ENCODE measurements at places on chromosomes 7 and 10. TPM values are rescaled to one million over a fixed set of nuclear protein-coding genes. Genes with fewer than 3 reads are reported as not detected.

DNA sequence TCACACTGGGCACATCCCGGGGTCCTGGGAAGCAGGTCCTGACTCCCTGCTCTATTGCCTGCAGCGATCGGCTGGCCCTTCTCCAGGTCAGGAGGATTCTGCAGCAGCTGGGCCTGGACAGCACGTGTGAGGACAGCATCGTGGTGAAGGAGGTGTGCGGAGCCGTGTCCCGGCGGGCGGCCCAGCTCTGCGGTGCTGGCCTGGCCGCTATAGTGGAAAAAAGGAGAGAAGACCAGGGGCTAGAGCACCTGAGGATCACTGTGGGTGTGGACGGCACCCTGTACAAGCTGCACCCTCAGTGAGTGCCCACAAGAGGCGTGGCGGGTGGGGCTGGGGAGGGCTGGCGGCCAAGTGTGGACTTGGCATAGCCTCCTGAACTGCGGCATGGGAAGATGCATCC lies 12.8 kb upstream of the HK1 start:
- no peak for DNase-seq

GRCh38 chr7:120583899-120584586 lies 273.9 kb downstream of the TSPAN12 start:
- no peak for DNase-seq

- no peak for DNase-seq
These were observed 16.2 kb upstream of the GIMAP8 start for GRCh38 chr7:150434240-150434639.

GRCh38 chr10:843703-844102 lies 87.8 kb downstream of the LARP4B start:
- no peak for DNase-seq

- DNase-seq, result no peak
These were observed 9.5 kb downstream of the CALML3 start for GRCh38 chr10:5534051-5534821.

DNA sequence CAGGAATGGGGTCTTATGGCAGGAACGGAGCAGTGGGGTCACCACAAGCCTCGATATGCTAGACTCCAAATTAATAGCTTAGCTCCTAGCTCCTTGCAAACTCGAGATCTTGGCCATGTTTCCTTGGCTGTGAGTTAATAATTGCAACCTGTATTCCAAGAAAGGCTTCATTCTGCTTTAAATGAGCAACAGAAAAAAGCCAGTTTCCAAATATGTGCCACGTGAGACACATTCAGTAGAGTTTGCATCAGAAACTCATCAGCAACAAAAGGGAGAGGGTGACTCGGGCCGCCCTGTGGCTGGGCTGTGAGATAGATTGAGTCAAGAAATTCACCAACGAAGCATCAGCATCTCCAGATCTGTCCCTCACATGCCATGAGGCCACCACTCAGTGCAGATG lies 112.0 kb downstream of the NPTX2 start:
- no peak for DNase-seq

GRCh38 chr10:29033311-29033940 lies 255.4 kb upstream of the LYZL1 start:
- no peak for DNase-seq

DNA sequence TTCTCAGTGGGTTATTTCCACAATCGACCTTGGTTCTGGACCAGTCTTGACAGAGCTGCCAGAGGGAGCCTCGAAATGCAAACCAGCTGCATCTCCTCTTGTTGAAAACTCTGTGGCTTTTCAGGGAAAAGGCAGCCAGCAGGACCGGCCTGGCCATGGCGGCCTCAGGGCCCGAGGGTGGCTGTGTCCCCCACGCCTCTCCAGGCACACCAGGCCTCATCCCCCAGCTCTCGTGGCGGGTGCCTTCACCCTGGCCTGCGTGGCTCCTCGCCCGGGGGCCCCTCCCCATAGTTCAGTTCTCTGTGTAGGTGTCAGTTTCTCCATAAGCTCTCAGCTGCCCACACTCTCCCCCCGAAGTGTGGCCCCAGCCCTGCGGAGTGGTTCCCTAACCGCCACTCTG lies 63.5 kb downstream of the MGMT start:
- no peak for DNase-seq

DNA sequence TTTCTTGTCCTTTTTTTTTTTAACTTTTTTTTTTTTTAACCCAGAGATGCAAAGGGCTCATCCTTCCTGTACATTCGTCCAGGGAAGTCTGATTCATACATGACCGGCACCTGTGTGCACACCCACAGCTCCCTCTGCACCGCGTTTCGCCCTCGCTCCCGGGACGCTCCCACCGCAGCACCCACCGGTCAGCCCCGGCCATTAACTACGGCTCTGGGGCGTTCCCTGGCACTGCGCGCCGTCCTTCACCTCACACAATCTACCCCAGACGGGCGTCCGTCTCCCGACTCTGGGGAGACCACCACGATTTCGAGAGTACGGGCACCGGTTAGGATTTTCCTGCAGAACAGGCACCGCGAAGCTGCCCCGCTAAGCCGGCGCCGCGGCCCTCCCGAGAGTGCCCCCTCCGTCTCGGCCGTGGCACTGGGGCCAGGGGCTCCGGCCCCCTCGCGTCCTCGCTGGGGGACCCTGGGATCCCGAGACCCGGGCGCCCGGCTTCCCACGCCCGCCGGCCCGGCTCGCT lies 452 bp downstream of the ATE1 start:
- peak; percentile 59 for DNase-seq

GRCh38 chr10:125116652-125117310 lies 43.6 kb downstream of the CTBP2 start:
- DNase-seq, result no peak

DNA sequence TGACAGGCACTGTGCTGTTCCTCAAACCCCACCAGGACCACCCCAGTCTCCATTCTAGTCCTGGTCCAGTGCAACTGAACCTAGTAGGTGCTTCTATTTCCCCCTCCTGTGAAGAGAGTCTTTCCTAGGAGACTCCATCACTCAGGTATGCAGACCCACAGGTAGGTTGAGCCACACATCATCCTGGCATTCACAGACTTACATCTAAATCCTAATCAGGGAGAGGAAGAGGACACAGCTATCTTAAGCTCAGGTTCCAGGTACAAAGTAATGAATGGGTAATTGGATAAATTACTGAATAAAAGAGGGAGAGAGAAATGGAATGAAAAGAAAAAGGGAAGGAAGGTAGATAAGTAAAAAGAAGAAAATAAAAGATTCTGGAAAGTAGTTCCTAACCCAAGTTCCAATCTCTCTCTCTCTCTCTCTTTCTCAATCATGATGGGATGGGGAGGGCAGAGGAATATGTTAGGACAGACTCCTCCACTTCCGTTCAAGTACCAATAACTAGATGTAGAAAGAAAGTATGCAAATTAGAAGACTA lies 139.8 kb upstream of the NAMPT start:
- DNase-seq, result no peak

- DNase-seq, result no peak
These were observed 9.2 kb upstream of the FOXP2 start for GRCh38 chr7:114405427-114405826.

GRCh38 chr10:93873420-93874115 lies 20.2 kb upstream of the SLC35G1 start:
- peak; percentile 35 for DNase-seq

DNA sequence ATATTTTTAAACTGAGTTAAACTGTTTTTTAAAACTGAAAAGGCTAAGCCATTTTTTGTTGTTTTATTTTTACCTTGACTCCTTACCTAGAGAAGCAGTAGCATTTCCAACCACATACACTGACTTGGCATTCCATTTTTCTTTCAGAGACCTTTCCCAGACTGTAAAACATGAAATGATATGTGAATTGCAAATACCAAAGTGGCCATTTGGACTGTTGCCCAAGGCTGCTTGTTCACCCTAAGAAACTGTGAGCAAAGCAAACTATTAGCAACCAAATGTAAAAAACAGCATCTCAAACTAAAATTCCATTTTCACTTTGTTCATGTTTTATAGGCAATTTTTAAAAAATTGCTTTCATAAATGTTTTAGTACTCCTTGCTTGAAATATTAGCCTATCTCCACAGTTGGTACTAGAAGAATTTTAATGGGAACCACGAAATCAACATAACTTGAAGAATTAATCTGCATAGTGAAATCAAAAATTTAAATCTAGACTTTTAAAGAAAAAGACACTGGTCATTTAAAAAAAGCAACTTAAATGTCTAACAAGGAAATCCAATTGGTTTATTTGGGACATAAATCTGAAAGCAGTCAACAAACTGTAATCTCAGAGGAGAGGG lies 10.8 kb downstream of the UROS start:
- DNase-seq, result no peak

- DNase-seq, result peak; percentile 12
These were observed 88.5 kb downstream of the VTI1A start for GRCh38 chr10:112535531-112535951.

DNA sequence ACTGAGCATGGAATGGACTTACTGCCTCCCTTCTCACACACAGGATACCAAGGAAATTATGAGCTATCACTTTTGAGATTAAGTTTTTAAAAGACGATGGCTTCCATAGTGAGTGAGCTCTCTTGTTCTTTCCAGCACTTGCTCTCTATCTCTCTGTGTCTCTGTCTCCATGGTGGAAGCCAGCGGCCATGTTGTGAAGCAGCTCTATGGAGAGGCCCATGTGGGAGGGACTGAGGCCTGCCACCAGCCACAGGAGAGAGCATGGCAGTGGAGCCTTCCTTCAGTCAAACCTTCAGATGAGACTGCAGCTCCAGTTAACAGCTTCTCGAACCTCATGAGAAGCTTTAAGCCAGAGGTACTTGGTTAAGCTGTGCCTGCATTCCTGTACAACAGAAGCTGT lies 20.5 kb upstream of the PDIA4 start:
- no peak for DNase-seq

DNA sequence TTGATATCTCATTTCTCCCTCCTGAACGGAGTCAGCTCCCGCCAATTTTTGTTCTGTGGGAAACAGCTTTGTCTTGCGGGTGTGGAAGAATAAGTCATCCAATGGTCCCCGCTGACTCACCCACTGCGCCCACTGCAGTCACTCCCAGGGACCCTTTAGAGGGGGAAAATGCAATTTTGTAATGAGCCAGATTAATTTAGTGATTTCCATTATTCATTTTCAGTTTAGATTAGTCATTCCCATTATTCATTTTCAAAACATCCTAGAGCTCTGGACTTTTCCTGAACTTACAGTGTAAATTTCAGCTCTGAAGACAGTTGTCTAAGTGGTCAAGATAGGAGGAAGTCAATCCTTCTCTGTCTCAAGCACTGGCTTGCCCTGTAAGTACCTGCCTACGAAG lies 154.9 kb upstream of the TMEM72 start:
- no peak for DNase-seq

- no peak for DNase-seq
These were observed 442.3 kb downstream of the PTPRN2 start for GRCh38 chr7:158145370-158145769.

DNA sequence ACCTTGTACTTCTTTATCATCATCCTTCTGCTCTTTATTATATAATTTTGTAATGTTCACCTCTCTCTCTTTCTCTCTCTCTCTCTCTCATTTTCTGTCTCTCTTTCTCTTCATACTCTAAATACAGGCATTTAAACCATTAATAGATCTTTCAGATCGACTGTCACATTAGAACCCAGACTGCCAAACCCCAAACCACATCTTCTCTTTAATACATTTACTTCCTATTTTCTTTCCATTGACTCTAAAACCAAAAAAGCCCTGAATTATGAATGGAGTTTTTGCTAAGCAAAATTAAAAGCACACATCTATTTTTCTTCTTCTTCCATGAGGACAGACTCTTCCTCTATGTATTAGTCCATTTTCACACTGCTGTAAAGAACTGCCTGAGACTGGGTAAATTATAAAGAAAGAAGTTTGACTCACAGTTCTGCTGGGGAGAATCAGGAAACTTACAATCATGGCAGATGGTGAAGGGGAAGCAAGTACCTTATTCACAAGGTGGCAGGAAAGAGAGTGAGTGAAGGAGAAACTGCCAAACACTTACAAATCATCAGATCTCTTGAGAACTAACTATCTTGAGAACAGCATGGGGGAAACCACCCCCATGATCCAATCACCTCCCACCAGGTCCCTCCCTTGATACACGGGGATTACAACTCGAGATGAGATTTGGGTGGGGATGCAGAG lies 272.7 kb upstream of the MGMT start:
- no peak for DNase-seq

DNA sequence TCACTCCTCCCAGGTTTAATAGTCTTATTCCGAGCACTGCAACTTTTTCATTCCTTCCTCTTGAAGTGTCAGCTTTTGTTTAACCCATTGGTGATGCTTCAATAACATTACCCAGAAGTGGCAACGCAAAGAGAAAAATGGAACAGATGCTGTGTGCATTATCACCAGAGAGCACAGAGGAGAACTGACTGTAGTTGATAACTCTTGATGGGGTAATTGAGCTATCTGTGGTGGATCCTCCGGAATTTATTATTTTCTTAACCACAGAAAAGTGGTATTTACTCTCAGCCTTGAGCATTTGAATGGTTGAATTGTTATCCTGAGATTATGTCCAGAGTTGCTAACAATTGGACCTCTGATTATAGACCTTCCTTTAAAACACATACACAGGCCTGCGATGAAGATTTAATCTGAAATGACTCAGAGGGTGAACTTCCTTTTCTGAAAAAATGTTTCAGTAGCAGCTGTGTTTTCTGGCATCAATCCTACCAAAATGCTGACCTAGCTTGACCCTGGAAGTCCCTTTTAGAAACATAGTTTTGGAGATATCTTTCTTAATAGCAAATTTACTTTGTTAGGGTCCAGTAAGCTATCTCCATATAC lies 1584.4 kb upstream of the LRRTM3 start:
- DNase-seq, result no peak

DNA sequence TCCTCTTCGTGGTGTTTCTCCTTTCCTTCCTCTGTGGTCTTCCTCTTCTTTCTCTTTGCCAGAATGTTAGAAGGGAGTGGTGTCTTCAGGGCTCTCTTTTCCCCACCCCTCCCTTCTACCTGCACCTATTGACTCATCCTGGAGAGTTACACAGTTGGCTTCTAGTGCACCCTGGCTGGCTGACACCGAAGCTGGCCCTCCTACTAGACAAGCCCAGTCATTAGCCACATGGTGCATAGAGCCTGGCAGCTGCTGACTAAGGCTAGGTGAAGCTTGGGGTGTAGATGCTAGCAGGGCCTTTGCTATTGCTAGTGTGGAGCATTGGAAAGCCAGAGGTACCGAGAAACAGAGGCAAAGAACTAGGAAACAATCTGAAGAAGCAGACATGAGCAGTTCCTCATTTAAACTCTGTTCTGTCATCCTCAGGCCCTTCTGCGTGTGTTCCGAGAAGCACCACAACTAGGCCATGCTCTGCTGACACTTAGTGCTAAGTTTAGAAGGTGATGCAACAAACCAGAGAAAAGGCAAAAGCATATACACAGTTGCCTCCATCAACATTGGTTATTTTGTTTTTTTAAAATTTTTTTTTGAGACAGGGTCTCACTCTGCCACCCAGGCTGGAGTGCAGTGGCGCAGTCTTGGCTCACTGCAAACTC lies 213.9 kb downstream of the BAMBI start:
- no peak for DNase-seq

- DNase-seq, result peak; percentile 32
These were observed 19.9 kb downstream of the ACTA2 start for GRCh38 chr10:88932539-88933256.

GRCh38 chr7:135117096-135117495 lies 30.8 kb upstream of the TMEM140 start:
- DNase-seq, result no peak

GRCh38 chr10:77084431-77085144 lies 553.0 kb downstream of the KCNMA1 start:
- peak; percentile 68 for DNase-seq

Gene PLXNA4
- polyA plus RNA-seq, result 0.98 TPM

Gene GDF2
- polyA plus RNA-seq, result not detected

Gene GIMAP7
- 14.8 TPM for polyA plus RNA-seq

Gene PLAC9
- polyA plus RNA-seq, result 26.4 TPM

Gene SAMD8
- 5.2 TPM for polyA plus RNA-seq

Gene ABCC2
- polyA plus RNA-seq, result 0.93 TPM

Gene GIMAP5
- polyA plus RNA-seq, result 14.0 TPM

Gene TMEM273
- polyA plus RNA-seq, result 9.3 TPM

Gene COL26A1
- 0.20 TPM for polyA plus RNA-seq

All from stomach (tissue), 19 donors.